Thymus (tissue), 14 donors: ENCODE measurements at places on chromosomes 6 and 20.

DNA sequence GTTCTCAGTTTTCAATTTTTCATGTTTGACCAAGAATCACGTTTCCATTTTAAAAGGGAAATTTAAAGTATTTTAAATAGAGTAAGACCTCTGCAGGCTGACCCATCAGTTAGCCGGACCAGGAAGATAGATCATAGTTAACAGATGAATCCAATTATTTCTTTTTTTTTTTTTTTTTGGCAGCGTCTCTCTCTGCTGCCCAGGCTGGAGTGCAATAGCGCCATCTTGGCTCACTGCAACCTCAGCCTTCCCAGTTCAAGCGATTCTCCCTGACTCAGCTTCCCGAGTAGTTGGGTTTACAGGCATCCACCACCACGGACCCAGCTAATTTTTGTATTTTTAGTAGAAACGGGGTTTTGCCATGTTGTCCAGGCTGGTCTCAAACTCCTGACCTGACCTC, 256.7 kb upstream of the CNR1 start:
- DNase-seq = no peak

DNA sequence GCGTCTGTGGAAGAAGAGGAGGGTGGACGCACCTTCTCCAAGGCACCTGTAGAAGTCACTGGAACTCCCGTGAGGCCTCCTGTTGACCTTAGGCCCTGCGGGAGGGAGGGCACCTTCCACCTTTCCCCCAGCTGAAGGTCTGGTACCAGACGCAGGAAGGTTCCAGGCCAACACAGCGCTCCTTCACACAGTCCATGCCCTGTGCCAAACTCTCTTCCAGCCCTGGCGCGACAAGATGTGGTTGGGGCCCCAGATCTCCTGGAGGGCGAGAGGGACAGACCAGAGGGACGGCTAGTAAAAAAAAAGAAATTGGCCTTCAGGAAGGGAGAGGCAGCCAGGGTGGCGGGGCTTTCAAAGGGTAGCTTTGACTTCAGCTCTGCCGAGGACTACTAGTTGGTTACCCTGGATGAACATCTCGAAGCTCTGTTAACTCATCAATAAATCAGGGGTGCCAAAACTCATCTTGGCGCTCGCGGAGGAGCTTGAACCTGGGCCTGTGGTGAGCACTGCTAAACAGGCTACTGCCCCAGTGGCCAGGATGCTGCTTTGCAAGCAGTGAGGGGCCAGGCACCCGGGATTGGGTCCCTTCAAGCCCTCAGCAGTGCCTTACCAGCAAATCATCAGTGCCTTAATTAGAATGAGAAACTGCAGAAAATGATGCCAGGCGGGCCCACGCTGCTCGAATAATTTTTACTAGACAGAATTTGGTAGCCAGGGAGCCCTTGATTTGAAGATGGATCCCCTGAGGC, 14.9 kb downstream of the AARS2 start:
- DNase-seq = no peak

- no peak for DNase-seq
Observed at GRCh38 chr6:1400126-1400850, 10.9 kb downstream of the FOXF2 start.

DNA sequence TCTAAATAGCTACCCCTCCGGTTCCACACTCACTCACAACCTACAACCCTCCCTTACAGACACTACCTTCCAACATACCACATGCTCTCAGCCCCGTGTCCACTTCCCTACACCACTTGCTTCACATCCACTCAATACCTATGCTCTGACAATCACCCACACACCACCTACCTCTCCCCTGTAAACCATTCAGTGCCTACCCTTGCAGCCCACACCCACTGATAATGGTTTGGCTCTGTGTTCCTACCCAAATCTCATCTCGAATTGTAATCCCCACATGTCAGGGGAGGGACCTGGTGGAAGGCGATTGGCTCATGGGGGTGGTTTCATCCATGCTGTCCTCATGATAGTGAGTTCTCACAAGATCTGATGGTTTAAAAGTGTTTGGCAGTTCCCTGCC, 9.8 kb upstream of the ZNF343 start:
- no peak for DNase-seq

- DNase-seq = no peak
Observed at GRCh38 chr20:46122071-46122470, 4.0 kb downstream of the CD40 start.

GRCh38 chr6:17096652-17097051, 5.2 kb upstream of the STMND1 start:
- no peak for DNase-seq

- no peak for DNase-seq
Observed at GRCh38 chr6:167726043-167726621, 100.6 kb upstream of the AFDN start.

GRCh38 chr6:34425132-34425497, 754 bp downstream of the RPS10 start:
- DNase-seq = peak; percentile 18

- DNase-seq = no peak
Observed at GRCh38 chr20:34377072-34377847, 14.2 kb downstream of the ITCH start.

- DNase-seq = peak; percentile 70
Observed at GRCh38 chr6:170271771-170272314, 19.0 kb downstream of the DLL1 start.

DNA sequence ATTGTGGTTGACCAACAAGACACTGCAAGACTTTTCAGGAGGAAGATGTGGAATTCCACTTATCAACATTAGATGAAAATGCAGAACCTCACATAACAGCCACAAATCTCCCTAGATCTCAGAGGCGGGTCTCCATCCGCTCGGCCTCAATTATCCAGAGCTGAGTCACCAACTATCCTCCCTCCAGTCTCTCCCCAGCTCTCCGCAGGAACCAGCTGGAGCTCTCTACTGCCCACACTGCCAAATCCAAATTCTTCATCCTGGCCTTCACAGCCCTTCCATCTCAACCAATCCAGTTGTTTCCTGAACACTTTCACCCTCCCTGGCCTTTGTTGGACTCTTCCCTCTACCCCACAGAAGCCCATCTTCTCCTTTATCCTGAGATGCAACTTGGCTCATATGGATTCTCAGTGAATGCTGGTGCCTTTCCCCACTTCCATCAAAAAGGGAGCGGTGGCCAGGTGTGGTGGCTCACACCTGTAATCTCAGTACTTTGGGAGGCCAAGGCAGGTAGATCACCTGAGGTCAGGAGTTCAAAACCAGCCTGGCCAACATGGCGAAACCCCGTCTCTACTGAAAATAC, 3.5 kb upstream of the TGIF2 start:
- DNase-seq = no peak
